ENCODE measurements at places on chromosomes 11 and 22. TPM values are rescaled to one million over a fixed set of nuclear protein-coding genes. Genes with fewer than 3 reads are reported as not detected.

Gene ROBO4
- total RNA-seq: 21.1 TPM

GRCh38 chr11:104327861-104328511 is 164.0 kb upstream of the PDGFD start:
- no peak for DNase-seq

DNA sequence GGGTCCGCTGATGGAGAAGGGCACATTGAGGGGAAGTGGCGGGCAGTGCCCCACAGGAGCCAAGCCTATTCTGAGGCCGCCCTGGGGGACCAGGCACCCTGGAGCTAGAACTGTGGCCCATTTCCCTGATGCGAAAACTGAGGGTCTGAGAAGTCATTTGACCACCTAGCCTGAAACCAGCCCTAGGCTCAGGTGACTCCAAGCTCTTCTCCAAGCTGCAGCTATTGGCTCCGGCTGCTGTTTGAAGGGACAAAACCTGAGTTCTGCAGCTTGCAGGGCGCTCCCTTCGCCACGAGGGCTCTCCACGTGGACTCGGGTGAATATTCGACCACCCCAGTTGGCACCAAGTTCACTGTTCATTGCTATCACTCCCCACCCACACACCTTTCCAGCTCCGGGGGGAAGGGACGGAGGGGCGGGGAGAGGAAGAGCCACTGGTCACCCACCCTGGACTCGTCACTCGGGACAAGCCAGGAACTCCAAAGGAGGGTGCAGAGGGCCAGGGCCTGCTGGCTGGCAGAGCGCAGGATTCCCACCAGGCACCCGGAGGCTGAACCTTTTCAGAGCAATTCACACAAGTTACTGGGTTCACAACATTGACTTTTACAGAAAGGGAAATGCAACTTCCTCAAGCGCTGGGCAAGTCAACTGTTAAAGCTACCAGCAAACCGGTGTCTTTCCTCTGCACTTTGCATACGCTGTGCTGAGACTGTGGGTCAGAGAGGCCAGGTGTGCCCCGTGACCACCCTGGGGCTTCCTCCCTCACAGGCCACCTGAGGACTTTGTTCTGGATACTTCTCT is 1.1 kb upstream of the RAC2 start:
- no peak for DNase-seq

GRCh38 chr11:62926680-62927455 is 5.7 kb upstream of the CHRM1 start:
- no peak for DNase-seq

All from HT1080 (cell line).